T follicular helper cell (primary cell): ENCODE measurements at places on chromosomes 3 and 15.

DNA sequence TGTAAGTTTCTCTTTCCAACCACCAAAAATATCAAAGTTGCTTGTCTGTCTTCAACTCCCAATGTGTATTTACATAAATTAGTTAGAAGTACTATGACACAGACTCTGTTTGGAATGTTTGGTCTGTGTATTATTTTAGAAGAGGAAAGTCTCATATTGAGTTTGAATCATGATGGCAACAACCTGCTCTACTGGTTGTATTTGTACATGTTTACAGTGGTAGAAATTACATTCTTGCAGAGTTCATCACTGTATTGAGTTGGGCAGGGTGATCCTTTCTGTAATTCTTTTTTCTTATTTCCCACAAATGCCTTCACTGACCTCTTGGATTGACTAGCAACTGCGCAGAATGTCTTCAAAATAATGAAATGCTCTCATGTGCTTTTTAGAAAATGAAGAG, 149.6 kb downstream of the CHL1 start:
- DNase-seq, result no peak

GRCh38 chr3:49132437-49133225, at the start of gene LAMB2:
LAMB2 (minus strand) TSS chr3:49133050; CDS start chr3:49132867, 183 bp downstream.
- no peak for DNase-seq

DNA sequence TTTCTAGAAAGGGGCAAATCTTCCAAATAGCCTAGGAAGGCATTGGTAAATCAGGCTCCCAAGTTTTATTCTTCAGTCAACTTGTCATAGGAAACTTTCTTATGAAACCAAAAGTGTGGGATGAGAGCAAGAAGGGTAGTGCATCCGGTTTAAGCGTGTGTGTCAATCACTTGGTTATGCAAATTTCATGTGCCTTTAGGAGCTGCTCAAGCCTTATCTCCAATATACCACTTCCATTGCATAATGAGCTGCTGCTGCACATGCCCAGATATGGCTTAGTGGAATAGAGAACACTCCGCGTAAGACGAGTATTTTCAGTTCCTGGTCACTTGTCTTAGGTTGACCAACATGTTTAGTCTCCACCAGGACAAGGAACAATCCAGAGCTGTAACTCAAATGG, 242.1 kb downstream of the CBLB start:
- DNase-seq, result no peak

GRCh38 chr3:44061268-44061667, 180.4 kb upstream of the TOPAZ1 start:
- DNase-seq, result no peak

DNA sequence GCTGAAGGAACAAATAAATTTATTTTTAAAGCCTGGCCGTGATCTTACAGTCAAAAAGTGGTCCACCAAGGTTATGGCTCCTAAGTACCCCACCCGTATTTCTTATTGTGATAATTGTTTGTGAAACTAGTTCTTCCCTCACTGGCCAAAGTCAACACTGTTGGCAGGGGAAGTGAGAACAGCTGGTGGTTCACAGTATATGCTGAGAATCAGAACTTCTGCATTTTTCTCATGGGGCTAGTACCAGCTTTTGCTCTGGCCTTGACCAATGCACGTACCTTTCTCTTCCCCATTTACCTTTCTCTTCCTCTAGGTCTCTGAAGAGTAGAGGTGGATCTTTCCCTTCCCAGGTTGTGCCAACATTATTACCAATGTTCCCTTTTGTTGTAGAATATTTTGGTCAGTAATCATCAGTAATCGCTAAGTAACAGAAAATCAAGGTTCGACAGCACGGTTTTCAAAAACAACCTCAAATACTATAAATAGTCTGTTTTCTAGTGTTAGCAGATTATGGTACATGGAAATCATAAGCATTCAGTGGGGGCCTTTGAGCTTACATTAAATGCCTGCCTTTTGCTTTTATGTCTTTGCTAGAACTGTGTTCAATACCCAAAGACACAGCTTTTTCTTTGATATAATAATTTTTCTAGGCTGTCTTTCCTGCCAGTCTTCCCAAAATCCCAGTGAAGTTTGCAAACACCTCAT, 268.0 kb downstream of the LPP start:
- DNase-seq, result no peak

DNA sequence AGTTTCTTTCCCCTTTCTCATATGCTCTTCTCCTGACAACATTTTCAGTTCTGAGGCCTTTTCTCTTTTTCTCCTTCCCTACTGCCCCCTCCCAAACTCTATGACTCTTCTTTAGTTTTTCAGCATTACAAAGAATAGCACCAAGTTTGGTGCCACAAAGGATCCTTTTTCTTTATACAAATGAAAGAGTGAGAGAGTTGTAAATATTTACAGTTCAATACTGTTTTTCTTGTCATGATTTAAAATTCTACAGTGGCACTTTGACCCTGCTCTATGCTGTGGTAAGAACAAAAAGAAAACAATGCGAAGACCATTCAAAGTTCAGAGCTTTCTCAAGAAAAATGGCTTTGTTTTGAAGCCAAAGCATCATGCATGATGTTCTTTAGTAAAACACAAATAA, 667.9 kb upstream of the SGO1 start:
- DNase-seq, result no peak

DNA sequence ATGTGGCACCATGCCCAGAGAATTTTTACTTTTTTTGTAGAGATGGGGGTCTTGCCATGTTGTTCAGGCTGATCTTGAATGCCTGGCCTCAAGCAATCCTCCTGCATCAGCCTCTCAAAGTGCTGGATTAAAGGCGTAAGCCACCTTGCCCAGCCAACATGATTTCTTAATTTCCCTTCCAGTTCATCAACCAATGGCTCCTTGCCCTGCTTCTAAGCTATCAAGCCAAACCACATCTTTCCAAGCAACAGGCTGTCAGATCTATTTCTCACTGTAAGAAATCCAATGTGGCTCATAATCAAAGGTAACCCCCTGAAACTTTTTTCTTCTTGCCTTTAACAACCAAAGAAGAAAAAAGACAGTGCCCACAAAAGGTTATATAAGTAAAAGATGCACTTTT, 204.2 kb upstream of the ICE2 start:
- no peak for DNase-seq

- no peak for DNase-seq
These were observed 51.6 kb upstream of the CP start for GRCh38 chr3:149273096-149273751.

- no peak for DNase-seq
These were observed 889.8 kb downstream of the ROBO1 start for GRCh38 chr3:78878011-78878410.

GRCh38 chr3:122313281-122313680, 11.8 kb upstream of the CSTA start:
- DNase-seq, result no peak

GRCh38 chr3:119590706-119591105, 7.0 kb upstream of the PLA1A start:
- DNase-seq, result no peak

- no peak for DNase-seq
These were observed 49.8 kb upstream of the SSR3 start for GRCh38 chr3:156604642-156605144.

GRCh38 chr15:82108489-82109078, 62.8 kb upstream of the MEX3B start:
- DNase-seq, result peak; percentile 59

GRCh38 chr3:36941658-36942057, 3.2 kb downstream of the TRANK1 start:
- no peak for DNase-seq

- no peak for DNase-seq
These were observed 228.5 kb downstream of the PTPRG start for GRCh38 chr3:61789861-61790260.

DNA sequence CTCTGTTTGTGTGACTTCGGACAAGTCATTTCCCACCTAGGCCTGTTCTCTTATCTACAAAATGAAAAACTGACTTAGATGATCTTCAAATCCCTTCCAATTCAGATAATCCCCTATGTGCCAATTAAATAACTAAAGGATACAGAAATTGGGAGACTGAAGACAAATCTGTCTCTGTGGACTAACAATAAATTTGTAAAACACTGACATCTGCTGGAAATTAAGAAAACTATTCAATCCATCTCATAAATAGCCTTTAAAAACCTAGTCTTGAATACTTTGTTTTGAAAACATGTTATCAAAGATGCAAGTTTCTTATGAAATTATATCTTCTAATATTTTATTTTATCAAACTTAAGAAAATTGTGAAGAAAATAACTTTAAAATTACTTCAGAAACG, 38.3 kb downstream of the MTHFS start:
- no peak for DNase-seq

- no peak for DNase-seq
These were observed 64.5 kb downstream of the SMAD6 start for GRCh38 chr15:66766282-66767230.

- no peak for DNase-seq
These were observed 52.3 kb upstream of the HACD2 start for GRCh38 chr3:123637131-123637530.

GRCh38 chr3:50203113-50203808, 1.8 kb upstream of the SLC38A3 start:
- DNase-seq, result no peak

GRCh38 chr3:123805504-123805903, 78.6 kb downstream of the MYLK start:
- DNase-seq, result no peak

- DNase-seq, result no peak
These were observed 72.7 kb upstream of the TPRG1 start for GRCh38 chr3:189099031-189099471.

DNA sequence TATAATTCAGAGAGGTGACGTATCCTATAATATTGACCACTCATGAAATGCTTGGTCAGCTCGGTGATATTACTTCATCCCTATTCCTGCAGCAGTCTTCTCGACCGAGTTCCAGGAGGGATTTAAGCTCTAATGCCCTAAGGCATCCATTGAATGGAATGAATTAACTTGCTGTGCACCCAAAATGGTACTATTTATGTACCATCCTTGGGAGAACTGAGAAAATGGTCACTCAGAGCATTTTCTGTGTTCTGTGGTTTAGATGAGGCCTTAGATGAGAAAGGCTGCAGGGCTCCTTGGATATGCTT, 638 bp downstream of the BLOC1S6 start:
- DNase-seq, result no peak

GRCh38 chr3:150627557-150627956, 24.4 kb downstream of the SELENOT start:
- no peak for DNase-seq

DNA sequence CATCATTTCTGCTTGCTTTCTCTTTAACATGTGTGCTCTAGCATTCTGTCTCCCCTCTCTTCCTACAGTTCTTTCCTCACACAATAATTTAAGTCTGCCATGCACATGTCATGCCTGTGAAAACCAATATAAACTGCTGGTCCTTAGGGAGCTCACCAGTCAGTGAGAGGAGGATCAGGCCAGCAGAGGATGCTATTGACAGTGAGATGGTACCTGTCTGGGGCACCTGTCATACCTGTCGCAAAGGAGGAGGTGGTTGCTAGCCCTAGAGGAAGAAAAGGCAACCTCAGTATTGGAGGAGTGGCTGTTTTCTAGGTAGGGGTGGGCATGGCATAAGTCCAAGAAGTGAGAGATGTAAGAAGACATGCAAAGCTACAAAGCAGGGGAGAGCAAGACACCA, 194.6 kb downstream of the GABRG3 start:
- no peak for DNase-seq

- DNase-seq, result no peak
These were observed 51.0 kb downstream of the ARNT2 start for GRCh38 chr15:80455051-80455648.

DNA sequence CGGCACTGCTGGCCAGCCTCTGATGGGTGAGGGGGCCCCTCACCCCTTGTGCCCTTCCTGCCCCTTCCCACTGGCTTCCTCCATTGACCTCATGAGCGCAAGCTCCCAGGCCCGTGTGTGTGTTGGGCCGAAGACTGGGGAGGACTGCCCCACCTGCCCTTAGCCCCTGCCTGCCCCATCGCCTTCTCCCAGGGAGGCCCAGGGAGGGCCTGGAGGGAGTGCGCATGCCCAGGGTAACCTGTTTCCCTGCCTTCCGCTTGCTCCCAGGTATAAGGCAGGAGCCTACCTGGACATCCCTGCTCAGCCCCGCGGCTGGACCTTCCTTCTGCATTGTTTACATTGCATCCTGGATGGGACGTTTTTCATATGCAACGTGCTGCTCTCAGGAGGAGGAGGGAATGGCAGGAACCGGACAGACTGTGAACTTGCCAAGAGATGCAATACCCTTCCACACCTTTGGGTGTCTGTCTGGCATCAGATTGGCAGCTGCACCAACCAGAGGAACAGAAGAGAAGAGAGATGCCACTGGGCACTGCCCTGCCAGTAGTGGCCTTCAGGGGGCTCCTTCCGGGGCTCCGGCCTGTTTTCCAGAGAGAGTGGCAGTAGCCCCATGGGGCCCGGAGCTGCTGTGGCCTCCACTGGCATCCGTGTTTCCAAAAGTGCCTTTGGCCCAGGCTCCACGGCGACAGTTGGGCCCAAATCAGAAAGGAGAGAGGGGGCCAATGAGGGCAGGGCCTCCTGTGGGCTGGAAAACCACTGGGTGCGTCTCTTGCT, 8.8 kb downstream of the DLL4 start:
- DNase-seq, result no peak

- DNase-seq, result no peak
These were observed 48.8 kb upstream of the DNAJC13 start for GRCh38 chr3:132368515-132368914.

DNA sequence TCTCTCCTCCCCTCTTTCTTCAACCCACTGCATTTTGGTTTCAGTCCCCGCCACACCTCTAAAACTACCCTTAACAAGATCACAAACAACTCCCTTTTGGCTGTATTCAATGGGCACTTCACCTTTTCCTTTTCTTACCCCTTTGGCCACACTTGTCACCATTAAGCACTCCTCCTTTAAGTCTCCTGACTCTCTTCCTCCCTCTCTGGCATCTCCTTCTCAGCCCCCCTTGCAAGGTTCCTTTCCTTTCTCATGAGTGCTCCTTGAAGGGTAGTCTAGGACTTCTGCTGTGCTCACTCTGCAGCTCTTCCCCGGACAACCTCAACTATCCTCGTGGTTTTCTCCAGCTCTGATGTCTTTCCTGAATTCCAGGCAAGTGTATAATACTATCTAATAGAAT, 103.7 kb downstream of the RPL22L1 start:
- no peak for DNase-seq
